ENCODE measurements at places on chromosomes 12 and 14.

DNA sequence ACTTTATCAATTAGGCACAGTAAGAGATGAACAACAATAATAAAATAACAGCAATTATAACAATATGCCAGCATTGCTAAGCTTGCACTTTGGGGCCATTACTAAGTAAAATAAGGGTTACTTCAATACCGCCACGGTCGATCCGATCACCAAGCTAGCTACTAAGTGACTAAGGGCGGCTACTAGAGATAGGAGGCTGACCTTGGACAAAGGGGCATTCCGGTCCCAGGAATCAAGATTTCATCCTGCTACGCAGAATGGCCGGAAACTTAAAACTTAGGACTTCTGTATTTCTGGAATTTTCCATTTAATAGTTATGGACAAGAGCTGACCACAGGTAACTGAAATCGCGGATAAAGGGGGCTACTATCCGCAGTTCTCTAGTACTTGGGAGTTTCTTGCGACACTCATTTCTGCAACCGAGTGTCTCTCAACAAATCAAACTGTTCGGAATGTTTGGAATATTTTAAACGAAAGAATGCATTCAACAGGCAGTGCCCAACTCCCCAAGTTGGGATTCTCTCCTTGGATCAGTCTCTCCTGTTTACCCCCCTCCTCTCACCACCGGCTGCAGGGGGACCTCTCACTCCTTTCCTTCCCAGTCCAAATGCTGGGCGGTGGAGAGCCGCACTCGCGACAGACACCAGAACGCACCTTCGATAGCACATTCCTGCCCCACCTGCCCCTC lies 650 bp downstream of the HEBP1 start:
- DNase-seq, result no peak

- no peak for DNase-seq
Measured at GRCh38 chr14:106670011-106670410, 1143.6 kb downstream of the TMEM121 start.

- no peak for DNase-seq
Measured at GRCh38 chr12:19885093-19885812, 446.0 kb downstream of the AEBP2 start.

DNA sequence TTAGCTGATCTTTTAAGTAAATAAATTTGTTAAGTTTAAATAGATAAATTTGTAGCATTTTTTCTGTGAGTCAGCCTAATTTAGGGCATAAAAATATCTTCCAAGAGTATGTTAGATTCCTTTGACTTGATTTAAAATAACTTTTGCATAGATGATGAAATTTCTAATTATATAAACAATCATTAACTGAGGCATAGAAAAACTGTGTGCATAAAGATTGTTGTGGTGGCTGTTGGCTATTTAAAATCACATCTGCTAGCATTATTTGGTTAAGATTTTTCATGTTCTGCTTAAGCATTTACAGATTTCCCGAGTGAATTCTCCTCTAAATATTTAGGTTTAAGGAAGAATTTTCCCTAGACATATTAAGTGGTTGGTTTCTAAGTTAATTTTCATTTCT lies 223.2 kb downstream of the FSCB start:
- DNase-seq, result no peak

DNA sequence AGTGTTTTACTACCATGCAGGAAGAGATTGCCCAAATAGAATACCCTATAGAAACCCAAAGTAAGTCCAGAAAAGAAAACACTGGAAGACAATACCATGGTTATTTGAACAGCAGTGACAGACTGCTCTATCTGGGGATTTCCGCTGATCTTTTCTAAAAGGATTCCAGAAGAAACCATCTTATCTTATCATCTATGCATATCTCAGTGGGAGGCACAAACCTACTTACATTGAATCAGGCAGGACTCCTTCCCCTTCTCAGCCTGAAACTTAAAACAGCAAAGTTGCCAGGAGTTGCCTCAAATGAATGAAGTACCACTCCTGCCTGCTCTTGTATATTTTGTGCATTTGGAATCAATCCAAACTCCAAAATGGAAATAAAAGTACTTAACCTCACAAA lies 56.7 kb upstream of the NR2C1 start:
- no peak for DNase-seq

DNA sequence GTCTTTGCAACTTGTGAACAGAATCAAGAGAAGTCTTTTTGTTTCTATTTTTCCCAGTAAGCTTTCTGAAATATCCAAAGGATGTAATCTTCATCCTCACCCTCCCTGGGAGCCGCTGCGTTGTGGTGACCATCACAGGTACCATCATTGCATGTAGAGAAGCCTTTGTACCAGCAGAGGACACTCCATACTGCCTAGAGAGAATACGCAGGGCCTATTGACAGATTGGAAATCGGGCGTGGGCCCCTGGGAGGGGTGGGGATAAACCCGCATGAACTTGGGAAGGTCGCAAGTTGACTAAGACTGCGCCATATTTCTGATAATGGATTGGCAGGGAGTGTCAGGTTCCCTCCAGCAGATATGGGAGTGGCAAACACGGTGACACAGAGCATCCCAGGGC lies 12.7 kb downstream of the KRT1 start:
- no peak for DNase-seq

Measured in stimulated activated CD4-positive, alpha-beta T cell treated with anti-CD3 and anti-CD28 coated beads, Interleukin-2, amount 100 ng/mL, for 48 hours (primary cell).